ENCODE measurements at places on chromosomes 16 and 17.

GRCh38 chr17:35519439-35519838 is 18.0 kb downstream of the SLFN12L start:
- DNase-seq, result no peak

DNA sequence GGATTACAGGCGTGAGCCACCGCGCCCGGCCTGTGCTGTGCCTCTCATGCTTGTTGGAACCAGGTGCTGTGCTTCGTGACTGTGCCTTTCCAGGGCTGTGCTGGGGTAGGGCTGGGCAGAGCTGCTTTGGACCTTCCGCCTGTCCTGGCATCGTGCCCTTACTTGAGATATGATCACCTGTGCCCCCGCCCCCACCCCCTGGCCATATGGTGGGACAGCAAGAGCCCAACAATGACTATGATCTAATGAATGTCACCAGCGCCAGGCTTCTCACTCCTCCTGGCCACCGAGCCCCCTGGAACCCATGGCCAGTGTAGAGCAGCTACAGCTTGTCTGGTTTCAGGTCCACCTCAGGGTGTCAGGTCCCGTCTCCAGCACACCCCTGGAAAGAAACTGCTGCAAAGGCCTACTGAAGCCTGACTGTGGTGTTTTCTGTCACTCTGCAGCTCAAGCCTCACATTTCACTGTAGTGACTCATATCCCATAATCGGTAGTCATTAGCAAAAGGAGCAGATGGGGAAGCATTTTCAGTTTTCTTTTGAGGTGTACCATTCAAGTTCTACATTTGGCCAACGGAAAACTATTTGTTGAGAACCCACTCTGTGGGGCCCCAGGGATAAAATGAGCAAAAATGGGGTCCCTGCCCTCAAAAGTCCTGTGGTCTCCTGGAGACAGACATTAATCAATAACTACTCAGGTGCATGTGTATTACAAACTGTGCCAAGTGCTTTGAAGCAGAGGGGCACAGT is 22.1 kb downstream of the FCSK start:
- no peak for DNase-seq

DNA sequence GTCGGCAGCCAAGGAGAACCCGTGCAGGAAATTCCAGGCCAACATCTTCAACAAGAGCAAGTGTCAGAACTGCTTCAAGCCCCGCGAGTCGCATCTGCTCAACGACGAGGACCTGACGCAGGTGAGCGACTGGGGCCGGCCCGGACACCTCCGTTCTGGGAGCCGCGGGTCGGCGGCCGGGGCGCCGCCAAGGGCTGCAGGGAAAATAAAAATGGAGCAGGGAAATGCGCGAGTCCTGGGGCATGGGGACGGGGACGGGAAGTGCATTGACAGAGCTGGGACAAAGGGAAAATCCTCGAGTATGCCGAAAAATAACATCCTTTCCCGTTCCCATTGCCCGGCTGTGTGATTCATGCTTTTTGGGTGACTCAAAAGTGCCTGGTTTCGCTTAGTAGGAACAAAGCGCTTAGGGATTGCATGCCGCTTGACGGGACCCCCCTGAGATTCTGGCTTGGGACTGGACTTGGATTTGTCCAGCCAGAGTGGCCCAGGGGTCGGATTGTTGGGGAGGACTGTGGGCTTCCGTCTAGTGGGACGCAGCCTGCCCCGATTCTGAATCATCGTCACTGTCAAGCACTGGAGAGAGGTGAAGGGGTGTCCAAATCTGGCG is 699 bp downstream of the MPRIP start:
- DNase-seq, result peak; percentile 77

GRCh38 chr16:86578611-86579267 is 390 bp downstream of the FOXL1 start:
- DNase-seq, result peak; percentile 79

- DNase-seq, result no peak
Observed at GRCh38 chr17:82332669-82333278, 792 bp downstream of the SECTM1 start.

DNA sequence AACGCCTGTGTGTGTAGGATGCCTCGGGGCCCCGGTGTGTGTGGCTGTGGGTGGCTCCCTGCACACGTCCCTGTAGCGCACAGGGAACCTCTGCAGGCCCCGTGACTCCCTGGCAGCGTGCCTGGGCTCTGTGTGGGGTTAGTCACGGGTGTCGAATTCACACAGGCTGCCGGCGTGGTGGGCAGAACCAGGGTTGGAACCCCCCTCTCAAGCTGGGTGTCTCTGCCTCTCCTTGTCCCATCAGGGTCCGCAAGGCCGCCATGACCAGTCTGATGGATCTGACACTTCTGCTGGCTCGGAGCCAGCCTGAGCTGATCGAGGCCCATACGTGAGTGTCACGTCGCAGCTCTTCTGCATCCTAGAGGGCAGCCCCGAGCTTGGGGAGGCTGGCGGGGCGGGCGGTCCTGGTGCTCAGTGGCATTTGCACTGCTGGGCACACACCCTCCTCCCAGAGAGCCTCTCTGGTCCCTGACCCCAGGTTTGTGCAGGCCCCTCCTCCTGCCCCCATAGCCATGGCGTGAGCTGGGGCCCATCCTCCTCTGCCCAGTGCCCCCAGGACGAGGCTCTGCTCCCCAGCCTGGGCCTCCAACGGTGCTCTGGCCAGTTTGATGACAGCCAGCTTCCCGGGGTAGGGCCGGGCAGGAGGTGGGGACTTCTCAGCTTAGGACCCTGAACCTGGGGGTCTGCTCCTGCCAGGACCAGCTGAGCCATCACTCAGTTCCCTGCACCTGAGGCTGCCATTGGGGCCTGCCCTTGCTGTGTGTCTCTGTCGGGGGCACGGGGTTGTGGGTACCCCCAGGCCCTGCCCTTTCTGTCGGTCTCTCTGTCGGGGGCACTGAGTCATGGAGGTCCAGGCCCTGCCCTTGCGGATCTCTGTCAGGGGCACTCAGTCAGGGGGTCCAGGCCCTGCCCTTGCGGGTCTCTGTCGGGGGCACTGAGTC is 88.1 kb upstream of the ZNF750 start:
- no peak for DNase-seq

- no peak for DNase-seq
Observed at GRCh38 chr16:77674888-77675287, 47.4 kb upstream of the NUDT7 start.

DNA sequence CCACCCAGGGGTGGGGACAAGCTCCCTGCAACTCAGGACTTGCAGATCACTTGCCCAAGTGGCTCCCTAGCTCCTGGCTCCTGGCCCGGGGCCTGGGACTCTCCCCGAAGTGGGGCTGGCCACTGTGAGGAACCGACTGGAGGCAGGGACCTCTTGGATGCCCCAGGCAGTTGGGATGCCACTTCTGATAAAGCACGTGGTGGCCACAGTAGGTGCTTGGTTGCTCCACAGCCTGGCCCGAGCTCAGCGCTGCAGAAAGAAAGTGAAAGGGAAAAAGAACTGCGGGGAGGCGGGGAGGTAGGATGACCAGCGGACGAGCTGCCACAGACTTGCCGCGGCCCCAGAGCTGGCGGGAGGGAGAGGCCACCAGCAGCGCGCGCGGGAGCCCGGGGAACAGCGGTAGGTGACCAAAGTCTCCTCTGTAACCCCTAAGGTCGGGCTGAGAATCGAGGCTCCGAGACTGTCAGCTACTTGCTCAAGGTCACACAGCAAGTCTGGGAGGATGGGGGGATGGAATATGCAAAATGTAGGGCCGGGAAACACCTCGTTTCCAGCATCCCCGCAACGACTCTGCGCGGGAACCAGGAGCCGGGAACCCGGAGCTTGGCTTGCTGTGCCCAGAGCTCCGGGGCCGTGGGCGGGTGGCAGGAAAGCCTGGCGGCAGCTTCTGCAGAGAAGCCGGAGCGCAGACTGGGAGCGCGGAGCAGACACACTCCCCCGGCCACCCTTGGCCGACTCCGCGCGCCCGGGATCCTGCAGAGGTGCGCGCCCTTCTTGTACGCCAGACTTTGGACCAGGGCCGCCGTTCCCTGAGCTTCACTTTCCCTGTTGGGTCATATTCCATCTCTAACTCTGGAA is 1.9 kb downstream of the CIITA start:
- no peak for DNase-seq

GRCh38 chr16:23537390-23537789 is 19.8 kb downstream of the EARS2 start:
- no peak for DNase-seq

DNA sequence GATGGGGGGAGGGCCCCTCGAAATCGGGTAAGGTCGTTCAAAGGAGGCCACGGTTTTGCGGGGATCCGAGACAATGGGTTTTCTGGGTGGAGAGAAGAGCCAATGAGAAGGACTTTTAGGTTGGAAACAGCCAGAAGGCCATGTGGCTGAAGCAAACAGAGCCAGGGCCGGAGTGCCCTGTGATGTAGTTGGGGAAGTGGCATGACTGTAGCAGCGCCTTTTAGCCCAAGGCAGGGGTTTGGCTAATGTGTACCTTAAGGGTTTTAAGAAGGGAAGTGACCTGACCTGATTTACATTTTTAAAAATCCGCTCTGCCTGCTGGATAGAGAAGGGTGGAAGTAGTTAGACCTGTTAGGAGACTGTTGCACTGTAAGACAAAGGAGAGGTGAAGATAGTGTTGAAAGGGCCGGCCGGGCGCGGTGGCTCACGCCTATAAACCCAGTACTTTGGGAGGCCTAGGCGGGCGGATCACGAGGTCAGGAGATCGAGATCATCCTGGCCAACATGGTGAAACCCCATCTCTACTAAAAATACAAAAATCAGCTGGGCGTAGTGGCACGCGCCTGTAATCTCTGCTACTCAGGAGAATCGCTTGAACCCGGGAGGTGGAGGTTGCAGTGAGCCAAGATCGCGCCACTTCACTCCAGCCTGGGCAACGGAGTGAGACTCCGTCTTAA is 1.0 kb downstream of the LYRM1 start:
- peak; percentile 82 for DNase-seq

DNA sequence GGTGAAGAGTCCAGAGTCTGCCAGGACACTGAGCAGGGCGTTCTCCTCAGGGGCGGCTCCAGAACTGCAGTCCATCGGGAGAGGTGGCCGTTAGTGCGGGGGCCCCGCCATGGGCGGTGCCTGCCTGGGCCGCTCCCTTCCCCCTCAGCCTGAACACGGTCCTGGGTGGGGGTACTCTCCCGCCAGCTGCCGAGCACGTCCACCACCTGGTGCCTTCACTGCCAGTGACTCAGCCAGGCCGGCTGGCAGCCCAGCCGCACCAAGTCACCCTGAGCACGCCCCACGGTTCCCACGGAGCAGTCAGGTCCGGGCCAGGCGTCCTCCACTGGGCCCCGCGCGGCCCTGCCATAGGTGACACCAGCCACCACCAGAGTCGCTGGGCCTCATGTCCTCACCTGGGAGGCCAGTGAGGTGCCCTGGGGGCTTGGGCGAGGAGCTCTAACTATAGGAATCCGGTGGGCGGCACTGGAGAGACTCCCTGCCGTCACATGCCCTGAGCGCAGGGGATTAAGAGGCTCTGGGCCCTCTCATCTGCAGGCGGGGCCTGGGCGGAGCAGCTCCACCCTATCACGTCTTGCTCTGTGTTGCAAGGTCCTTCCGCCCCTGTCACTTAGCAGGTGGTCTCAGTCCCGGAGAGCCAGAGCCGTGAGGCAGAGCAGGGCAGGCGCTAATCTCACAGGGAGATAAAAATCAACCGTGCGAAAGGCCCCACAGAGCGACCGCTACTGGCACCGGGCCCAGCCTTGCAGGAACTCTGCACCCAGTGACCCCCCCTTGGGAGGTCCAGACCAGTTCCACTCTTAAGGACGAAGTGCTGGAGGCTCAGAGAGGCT is 14.3 kb downstream of the PIEZO1 start:
- no peak for DNase-seq

DNA sequence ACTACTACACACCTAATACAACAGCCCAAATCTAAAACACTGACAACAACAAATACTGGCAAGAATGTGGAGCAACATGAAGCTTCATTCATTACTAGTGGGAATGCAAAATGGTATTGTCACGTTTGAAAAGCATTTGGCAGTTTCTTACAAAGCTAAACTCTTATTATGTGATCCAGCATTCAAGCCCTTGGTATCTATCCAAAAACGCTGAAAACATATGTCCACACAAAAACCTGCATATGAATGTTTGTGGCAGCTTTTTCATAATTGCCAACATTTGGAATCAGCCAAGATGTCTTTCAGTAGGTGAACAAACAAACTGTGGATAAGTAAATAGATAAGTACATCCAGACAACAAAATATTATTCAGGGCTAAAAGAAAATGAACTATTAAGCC is 501.1 kb upstream of the KIF2B start:
- DNase-seq, result no peak

DNA sequence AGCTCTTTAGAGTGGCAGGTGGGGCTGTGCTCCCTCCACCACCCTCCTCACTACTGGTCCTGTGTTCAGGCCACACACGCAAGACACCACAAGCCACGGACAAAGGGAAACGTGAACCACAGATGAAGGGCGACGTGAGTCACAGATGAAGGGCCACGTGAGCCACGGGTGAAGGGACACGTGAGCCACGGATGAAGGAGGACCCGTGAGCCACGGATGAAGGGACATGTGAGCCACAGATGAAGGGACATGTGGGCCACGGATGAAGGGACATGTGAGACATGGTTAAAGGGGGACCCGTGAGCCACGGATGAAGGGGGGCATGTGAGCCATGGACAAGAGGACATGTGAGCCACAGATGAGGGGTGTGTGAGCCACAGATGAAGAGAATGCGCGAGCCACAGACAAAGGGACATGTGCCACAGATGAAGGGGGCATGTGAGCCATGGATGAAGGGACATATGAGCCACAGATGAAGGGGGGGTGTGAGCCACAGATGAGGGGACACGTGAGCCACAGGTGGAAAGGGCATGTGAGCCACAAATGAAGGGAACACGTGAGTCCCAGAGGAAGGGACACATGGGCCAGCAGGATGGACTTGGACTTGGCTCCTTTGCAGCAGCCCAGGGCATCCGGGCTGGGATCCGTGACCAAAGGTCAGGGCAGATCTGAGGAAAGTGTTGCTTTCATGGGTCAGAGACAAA is 15.6 kb downstream of the ZNF469 start:
- DNase-seq, result no peak

DNA sequence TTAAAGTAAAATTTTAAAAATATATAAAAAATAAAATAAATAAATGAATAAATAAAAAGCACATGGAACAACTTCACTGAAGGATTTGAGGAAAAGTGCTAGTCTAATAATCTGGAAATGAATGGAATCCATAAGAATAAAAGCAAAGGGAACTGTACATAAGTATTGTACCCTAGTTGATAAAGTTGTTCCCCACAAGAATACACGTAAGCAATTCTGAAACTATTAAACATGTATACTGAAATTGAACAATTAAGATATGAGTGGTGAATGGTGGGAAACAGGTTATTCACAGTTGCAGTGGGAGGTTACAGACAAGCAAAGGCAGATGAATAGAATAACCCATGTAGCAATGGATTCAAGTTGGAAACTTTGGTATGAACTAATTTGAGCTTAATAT is 853.2 kb upstream of the SOX9 start:
- DNase-seq, result no peak
